ENCODE measurements at places on chromosomes 7 and 10.

DNA sequence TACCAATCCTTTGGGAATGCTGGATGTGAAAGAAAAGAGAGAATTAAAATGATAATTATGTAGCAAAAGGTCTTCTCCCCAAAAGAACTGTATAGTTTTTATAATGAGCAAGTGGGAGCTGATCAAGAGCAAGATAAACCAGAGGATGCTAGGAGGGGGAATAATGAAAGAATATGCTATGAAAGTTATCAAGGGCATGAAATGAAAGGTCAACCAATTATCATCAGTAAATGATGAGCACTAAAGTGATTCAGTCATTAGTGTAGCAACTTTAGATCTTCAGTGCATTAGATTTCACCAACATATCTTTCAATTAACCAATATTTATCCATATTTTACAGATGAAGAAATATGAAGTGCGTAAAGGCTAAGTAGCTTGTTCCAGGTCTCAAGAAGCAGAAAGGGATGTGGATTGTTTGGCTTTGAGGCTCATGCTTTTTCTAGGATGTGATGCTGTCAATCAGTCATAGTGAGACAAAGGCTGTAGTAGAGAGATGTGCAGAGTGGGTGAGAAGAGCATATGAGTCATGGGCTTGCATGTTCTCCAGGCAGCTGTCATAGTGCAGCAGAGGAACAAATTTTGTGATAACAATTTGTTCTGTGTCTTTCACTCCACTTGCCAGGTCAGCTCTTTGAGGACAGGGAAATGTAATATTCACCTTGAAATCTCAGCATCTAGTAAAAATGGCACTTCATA is 5.7 kb upstream of the OR2F2 start:
- DNase-seq, result no peak

DNA sequence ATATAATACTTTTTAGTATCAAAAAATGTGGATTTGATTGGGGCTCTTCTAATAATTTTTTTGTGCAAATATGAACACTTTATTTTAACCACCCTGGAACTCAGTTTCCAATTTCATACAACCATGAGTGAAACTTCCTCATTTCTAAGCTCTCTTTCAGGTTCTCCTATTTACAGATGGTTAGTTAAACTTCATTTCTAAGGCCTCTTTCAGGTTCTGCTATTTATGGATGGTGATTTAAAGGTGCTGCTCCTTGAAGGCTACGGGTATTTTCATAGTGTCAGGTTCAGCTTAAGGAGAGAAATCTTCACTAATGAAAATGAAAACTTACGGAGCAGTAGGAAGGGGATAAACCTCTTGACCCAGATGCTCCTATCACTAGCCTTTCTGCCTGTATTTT is 568.3 kb downstream of the KIF20B start:
- no peak for DNase-seq

- DNase-seq, result peak; percentile 38
Measured at GRCh38 chr7:33722383-33723101, 182.8 kb upstream of the BMPER start.

DNA sequence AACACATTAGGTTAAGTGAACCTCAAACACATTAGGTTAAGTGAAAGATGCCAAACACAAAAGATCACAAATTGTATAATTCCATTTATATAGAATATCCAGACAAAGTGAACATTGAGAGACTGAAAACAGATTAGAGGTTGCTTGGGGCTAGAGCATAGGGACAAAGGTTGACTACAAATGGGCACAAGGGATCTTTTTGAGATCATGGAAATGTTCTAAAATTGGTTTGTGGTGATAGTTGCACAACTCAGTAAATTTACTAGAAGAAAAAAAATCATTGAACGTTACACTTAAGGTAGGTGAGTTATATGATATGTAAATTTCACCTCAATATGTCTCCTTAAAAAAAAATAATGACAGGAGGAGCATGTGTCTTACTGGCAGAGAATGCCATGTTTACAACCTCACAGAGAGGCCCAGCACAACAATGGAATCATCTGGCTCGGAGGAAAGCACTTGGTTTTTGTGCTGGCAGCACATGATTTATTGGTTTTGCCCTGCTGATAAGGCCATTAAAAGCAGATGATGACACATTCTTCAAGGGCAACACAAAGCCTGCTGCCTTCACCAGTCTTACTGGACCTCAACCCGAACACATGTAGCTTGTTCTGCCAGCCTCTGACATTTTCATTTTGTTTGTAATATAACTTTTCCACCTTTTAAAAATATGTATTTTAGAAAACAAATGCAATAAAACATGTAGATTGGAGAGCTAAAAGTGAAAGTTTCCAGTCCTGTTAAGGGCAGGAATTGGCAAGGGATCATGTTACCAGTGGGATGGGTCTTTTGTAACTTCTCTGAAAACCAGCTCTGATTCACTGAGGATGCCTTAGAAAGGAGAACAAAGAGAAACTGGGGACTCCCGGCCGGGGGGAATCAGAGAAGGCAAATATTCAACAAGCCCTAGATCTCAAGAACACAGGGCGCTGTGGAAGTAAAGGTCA is 11.9 kb upstream of the LMOD2 start:
- no peak for DNase-seq

GRCh38 chr10:14605231-14605925 is 169.3 kb downstream of the FAM107B start:
- no peak for DNase-seq

GRCh38 chr10:50431791-50432190 is 180.5 kb upstream of the ASAH2 start:
- no peak for DNase-seq

DNA sequence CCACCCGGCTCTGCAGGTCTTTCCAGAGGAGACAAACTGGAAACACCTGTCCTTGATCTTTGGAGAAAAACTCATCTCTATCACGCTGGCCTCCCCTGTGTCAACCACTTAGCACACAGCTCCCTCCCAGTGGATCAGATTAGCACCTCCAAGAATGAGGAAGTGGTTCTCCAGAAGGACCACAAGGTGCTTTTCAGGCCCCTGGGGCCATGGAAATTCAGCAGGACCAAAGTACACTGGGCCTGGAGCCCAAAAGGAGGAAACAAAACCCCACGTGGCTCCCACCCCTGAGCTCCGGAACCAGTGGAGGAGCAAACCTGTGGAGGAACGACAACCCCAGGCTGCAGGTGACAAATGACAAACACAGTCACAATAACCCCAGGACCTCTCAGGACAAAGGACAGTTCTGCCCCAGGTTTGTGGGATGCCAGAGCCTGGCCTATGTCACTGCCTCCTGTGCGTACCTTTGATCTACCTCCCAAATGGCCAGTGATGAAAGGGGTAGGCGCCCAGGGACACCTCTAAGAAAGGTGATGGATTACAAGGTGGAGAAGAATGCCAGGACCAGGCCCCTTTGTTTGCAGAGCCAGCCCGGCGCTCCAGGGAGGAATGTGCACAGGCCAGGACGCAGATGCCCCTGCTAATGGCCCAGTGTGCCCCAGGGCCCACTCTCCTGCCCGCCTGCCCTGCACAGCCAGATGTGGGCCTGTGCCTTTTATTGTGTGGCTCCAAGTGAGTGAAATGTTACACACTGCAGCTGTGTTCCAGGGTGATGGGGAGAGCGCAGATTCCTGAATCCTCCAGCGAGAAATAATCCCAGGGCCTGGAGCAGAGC is 5.7 kb downstream of the TNS3 start:
- no peak for DNase-seq

GRCh38 chr7:79531116-79531515 is 77.6 kb upstream of the MAGI2 start:
- DNase-seq, result no peak

GRCh38 chr7:155965010-155965409 is 152.7 kb upstream of the SHH start:
- no peak for DNase-seq

- DNase-seq, result no peak
Measured at GRCh38 chr10:44036425-44036824, 348.5 kb downstream of the CXCL12 start.

DNA sequence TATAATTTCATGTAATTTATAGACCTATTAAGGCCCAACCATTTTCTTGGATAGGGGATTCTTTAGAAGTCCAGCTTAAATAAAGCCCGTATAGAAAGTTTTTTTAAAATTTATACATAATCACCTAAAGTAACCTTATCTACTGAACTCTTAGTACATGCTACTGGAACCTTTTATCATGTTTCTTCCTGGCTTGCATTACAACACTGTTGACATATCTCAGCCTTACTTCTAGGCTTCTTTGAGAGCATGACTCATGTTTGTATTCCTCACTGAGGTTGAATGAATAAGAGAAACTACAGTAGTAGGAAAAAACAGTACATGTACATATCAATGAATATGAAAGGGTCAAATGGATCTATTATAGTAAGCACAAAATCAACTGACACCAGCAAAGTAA is 8.2 kb upstream of the MAGI2 start:
- no peak for DNase-seq

- DNase-seq, result peak; percentile 15
Measured at GRCh38 chr7:10463701-10464100, 510.0 kb upstream of the PHF14 start.

DNA sequence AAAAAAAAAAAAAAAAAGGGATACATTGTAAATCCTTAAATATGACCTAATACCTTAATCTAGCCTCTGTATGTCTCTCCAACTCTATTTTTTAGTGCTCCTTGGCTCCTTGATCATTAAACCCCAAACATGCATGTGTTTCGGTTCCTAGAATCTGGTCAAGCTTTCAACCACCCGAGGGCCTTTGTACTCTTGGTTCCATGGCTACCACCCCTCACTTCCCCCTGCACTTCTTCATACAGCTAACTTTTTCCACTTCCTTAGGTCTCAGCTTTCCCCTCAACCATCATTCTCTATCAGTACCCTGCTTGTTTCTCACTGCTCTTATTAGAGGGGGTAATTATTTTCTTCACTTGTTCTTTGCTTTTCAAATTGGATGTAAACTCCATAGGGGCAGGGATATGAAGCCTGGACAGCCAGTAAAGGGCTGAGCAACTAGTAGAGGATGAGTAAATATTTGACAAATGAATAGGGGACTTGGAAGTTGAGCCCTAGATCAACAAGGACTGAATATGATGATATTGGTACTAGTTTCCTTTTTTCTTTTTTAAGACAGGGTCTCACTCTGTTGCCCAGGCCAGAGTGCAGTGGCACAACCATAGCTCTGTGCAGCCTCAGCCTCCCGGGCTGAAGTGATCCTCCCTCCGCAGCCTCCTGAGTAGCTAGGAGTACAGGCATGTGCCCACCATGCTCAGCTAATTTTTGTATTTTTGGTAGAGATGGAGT is 4.3 kb upstream of the GDI2 start:
- DNase-seq, result no peak

DNA sequence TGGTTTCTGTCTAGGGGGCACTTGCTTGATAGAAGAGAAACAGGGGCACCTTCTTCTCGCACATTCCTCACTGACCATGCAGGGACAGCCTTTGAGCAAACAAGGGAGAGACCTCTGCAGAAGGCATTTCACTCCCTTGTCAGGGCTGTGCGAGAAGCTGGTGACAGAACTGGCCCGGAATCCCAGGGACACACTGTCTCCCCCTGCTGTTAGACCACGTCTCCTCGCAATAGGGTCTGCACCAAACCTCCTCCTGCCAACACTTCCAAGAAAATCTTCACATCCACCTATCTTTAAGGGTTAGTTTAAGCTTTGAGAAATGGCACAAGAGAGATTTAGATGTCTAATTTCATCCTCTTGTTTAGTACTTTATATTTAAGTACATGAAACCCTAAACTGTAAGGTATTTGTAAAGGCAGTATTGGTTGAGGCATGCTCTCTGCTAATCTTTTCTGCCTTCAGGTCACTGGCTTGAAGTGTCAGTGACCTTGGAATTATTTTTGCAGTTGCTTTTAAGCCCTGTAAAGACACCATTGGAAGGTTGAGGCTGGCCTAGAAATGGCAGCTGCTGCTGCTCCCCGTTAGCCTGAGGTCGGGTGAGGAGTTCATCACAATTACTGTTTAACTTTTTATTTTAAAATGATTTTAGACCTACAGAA is 37.0 kb downstream of the RBM20 start:
- peak; percentile 27 for DNase-seq

DNA sequence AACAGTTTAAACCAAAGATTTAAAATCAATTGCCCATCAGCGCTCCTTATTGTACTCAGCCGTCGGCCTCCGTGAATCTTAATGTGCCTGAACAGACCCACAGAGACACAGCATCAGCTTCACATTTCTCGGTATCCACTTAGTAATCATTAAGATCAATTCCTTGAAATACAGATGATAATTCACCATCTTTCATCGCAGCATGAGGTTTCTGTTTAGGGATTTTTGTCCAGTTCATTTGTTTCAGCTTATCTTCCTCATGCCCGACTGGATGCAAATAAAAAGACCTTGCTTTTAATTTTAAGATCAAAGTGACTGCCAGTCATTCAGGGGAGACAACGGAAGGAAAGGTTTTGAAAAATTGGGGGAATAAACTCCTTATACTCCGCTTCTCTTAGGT is 207.8 kb downstream of the WDR37 start:
- DNase-seq, result no peak

- peak; percentile 15 for DNase-seq
Measured at GRCh38 chr10:100184840-100185239, 989 bp downstream of the ERLIN1 start.

GRCh38 chr10:117152668-117153067 is 14.6 kb upstream of the VAX1 start:
- no peak for DNase-seq

- DNase-seq, result no peak
Measured at GRCh38 chr7:92075455-92076158, 58.7 kb downstream of the CYP51A1 start.

GRCh38 chr10:4588824-4589223 is 237.2 kb upstream of the AKR1E2 start:
- no peak for DNase-seq

DNA sequence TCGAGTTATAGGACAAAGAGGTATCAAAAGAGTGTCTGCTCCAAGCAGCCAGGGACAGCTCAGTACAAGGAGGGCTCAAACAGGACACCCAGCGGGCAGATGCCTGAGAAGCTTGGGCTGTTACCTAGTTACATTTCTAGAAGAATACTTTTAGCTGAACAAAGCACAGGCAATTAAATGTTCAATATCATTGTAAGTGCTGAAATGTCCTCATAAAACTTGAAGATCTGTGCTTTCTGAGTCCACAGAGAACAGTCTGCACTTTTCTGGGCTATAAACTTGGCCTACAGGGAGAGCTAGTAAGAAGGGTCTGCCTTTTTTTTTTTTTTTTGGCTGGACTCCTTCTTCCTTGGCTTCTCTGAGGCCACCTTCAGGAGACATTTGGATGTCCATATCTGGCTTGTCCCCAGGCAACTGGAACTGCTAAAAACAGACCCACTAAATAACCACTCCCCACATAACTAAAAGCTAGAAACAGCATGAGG is 123.2 kb downstream of the SLC16A9 start:
- DNase-seq, result no peak

DNA sequence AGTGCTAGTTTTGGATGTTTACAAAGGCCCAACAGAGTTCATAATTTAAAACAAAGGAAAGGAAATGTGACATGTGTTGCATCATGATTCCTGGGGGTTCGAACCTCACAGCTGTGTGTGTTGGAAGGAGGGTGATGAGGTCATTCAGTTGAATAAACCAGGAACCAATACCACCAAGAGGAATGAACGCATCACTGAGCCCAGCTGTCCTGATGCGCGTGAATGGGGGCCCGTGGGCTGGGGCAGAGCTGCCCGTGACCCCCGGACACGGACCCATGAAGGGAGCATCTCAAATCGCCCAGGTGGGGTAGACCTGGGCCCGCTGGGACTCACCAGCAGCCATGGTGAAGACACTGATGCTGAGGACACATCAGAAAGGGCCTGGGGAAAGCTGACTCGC is 33.0 kb downstream of the BRI3 start:
- no peak for DNase-seq

Data from hindlimb muscle (tissue), 1 donor.